ENCODE measurements at places on chromosomes 5 and 9.

- DNase-seq: peak; percentile 72
Measured at GRCh38 chr9:16884952-16885513, 14.6 kb upstream of the BNC2 start.

DNA sequence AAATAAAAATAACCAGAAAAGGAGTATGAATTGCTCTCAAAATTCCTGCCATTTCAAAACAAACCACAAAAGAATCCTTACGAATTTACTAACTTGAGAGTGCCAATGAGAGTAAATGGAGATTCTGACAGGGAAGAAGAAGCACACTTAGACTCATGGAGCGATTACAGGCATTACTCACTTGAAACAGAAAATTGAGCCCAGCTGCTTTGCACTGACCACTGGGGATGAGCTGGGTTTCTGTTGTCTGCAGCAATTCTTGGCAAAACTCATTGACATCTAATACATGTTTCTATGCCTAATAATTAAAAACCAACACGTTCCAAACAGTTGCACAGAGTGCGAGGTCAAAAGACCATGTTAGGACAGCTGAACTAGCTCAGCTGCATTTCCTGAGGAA lies 731.6 kb downstream of the DNAH5 start:
- no peak for DNase-seq

- DNase-seq: no peak
Measured at GRCh38 chr5:53445569-53445968, 34.9 kb upstream of the FST start.

DNA sequence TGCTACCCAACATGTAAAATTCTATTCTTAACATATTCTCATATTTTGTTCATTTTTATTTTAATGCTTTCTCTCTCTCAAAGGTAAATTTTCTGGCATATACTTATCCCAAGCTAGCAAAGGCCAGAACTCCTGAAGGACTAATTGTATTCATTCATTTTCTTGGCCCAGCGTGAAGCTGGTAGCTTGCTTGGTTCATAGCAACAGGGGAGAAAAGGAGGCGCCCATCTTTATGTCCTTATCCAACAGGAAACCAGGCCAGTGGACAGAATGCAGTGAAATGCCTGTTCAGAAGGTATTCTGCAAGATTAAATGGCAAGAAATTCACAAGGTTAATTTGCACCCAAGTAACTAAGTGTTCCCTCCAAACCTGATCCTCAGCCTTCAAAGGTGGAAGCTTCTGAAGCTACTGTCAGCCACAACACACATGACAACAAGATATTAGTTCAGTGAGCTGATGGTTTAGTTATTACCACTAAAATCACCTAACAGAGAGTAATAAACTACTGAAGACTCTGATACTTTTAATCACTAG lies 5.6 kb downstream of the EFNA5 start:
- no peak for DNase-seq

- no peak for DNase-seq
Measured at GRCh38 chr5:20335978-20336377, 348.0 kb upstream of the CDH18 start.

DNA sequence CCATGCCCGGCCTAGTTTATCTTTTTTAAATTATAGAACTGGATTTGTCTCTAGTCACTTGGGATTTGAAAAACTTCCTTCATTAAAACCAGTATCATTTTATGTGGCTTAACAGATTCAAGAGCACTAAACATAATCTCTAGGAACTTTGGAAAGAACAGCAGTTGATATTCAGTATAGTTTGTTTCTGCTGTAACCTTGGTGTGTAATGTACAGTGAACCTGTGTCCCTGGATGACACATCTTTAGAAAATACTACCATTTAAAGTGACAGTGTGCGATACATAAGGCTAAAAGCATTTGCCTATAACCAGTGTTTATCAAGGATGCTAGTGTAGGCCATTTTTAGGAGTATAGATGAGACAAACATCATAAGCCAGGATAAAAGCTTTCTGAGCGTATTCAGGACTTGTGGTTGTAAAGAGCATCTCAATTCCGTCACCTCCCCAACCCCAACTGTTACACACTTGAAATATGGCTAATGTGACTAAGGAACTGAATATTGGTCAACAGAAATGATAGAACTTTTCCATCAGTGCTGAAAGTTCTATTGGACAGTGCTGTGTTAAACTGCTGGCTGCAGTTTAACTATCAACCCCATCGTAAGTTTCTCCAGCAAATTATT lies 4.4 kb downstream of the SNX18 start:
- DNase-seq: no peak

DNA sequence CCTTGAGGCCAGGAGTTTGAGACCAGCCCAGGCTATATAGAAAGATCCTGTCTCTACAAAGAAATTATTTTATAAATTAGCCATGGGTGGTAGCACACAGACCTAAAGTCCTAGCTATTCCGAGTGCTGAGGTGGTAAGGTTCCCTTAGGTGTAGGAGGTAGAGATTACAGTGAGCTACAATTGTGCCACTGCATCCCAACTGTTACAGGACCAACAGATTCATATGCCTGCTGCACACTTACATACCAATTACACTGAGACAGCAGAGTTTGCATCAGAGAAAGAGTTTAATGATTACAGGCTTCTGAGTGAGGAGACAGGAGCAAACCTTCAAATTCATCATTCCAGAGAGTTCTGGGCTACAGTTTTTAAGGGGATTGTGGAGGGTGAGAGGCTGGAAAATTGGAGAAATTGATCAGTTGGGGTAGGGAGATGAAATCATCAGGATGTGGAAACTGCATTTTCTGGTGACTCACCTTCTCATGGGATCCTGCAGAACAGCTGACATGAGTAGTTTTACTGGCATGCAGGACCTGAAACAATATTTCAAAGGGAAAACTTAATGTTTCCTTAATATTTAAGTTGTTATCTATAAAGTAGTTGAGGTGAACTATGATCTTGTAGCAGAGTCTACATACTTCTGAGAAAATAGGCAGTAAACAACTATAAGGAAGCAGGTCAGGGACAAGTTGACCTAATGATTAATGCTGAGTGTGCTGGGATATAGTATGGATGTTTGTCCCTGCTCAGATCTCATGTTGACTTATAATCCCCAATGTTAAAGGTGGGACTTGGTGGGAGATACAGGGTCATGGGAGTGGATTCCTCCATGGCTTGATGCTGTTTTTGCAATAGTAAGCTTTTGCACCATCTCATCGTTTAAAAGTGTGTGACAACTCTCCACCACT lies 54.7 kb downstream of the ANXA2R start:
- no peak for DNase-seq

DNA sequence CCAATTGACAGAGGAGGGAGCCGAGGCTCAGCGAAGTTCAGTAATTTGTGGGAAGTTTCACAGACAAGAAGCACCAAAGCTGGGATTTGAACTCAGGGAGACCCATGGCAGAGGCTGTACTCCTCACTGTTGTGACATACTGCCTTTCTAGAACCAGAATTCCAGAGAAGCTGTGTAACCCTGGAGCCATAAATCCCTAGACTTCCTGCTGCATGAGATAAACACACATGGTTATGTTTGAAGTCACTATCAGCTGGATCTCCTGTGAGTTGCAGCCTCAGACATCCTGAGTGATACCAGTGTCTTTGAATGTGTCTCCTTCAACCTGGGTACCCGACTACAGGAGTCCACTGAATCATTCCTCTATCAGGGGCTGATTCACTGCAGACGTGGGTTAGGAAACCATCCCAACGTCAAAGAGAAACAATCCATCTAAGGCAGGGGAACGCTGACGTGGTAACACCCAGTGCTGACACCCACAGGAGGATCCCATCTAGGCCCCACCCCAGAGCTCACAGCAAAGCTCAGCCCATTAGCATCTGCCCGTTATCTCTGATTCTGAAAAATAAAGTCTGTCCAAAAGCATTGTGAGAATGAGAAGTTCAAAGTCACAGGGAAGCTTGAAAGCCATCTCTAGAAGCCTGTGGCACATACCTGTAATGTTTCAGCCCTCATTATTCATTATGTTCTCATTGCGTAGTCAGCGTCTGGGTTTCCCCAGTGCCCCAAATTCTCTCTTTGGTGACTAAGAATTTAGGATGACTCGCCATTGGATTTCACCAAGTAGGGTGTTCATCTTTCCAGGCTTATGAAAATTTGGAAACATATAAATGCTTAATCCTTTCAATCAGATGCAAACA lies 36.3 kb upstream of the BASP1 start:
- DNase-seq: peak; percentile 51

DNA sequence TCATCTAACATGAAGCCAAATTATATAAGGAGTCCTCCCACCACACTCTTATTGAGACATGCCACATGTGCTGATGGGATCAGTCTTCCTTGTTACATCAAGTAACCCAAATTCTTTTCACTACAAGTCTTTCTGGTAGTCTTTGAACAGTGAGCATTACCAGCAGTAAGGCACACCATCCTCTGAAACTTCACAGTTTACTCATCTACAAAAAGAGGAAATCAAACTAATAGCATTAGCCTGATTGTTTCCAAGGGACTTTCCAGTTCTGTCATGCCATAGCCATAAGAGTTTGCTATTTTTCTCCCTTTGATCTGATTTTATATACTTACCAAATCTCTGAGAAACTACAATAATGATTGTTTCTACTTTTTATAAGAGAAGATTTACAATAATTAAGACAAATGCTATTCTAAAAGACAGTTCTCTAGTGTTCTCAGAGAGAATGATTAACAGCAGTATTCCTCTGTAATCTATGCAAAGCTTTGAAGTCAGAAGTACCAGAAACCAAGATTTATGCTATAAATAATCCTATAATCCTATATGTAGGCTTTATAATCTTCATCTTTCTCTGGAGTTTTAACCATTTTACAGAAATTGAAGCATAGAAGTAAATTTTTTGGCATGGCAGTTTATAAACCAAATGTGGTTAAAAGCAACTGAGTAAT lies 166.2 kb upstream of the ACO1 start:
- no peak for DNase-seq

DNA sequence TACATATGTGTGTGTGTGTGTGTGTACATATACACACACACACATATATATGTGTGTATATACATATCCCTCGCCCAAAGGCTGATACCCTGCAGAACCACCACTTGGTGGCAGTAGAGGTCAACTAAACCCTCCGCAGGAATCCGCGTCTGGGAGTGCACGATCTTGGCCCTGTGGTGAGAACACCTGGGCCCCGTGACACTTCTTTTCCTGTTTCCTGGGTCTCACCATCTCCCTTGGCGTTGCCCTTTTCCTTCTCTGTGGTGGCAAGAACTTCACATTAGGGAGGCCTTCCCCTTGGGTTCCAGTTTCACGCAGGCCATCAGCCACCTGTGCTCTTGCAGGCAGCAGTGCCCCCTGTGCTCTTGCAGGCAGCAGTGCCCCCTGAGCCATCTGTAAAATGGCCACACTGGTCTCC lies 8.2 kb downstream of the IL9 start:
- peak; percentile 15 for DNase-seq

DNA sequence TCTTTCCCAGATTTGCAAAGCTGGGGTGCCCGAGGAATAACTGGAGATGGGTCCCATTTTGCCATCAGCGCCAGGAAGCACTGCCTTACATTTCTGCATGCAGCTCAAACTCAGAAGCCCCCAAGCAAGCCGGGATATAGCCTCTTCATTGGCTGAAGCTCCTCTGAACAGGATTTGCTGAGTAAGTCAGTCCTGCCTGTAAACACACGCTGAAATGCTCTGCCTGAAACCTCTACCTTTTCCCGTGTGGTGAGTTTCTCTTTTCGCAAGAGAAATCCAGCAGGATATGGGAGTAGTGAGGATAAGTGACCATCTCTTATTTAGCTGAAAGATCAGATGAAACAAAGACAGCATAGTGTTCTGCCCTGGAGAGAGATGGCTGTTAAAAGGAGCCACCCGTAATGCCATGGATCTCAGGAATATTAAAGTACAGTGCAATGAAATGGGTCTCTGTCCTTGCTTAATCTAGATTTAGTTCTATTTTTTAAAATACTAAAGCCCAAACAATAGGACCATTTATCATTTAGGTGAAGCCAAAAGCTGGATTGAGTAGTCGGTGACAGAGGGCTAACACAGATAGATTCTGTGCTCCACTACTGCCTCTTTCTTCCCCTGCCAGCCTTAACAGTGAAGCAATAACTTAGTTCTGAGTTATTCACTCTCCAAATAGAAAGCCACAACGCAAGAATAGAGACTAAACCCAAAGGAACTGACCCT lies 177.5 kb upstream of the PPP2R2B start:
- DNase-seq: no peak

- DNase-seq: no peak
Measured at GRCh38 chr9:75101004-75101588, 12.8 kb downstream of the OSTF1 start.

DNA sequence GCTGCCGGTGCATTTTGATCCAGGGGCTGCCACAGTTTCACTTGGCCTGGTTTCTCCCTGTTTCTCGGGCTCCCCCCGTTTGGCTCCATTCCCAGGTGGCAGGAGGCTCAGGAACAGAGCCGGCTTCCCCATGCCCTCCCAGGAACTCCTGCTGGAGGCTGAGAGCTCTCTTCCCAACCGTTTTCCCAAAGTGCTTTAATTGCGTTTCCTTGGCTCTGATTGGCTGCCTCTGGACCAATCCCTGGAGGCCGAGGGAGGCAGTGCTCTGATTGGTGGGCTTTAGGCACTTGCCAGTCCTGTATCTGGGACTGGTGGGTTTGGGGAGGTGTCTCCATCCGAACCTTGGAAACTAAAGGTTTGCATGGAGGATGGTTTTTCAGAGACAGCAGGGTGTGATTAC lies 4.9 kb downstream of the TSPAN17 start:
- no peak for DNase-seq

DNA sequence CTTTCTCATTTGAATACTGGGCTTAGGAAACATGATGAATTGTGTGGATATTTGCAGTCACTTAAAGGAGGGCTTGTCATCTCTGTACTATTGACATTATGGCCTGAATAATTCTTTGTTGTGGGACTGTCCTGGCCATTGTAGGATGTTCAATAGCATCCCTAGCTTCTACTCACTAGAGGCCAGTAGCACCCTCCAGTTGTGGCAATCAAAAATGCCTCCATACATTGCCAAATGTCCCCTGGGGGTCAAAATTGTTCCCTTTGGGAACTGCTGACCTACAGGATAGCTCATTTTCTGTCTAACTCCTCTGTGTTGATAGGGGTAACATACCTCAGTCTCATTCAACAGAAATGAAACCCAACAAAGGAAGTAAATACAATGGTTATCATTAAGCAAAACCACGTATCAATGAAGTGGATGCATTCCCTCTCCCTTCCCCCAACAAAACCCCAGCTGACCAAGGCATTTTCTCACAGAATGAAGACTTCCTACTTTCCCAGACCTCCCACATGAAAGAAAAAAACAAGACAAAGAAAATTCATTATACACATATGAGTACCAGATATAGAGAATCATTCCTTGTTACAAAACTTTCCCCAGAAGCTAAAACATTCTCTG lies 18.1 kb downstream of the FYB1 start:
- no peak for DNase-seq

GRCh38 chr5:66633754-66634153 lies 37.6 kb downstream of the MAST4 start:
- DNase-seq: no peak

DNA sequence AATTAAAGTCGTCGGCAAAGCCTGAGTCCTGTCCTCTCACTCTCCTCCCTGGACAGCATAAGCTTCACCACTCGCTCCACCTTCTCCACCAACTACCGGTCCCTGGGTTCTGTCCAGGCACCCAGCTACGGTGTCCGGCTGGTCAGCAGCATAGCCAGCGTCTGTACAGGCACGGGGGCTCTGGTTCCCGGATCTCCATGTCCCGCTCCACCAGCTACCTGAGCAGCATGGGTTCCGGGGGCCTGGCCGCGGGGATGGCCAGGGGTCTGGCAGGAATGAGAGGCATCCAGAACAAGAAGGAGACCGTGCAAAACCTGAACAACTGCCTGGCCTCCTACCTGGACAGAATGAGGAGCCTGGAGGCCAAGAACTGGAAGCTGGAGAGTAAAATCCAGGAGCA lies 1.7 kb upstream of the XPA start:
- DNase-seq: no peak

- DNase-seq: no peak
Measured at GRCh38 chr9:77013932-77014596, 5.4 kb upstream of the FOXB2 start.

GRCh38 chr9:97237951-97238889 lies 69.2 kb upstream of the CCDC180 start:
- DNase-seq: peak; percentile 50
